ENCODE measurements at places on chromosomes 5 and 9.

GRCh38 chr5:125160787-125161502, 414.5 kb upstream of the ZNF608 start:
- DNase-seq = no peak

DNA sequence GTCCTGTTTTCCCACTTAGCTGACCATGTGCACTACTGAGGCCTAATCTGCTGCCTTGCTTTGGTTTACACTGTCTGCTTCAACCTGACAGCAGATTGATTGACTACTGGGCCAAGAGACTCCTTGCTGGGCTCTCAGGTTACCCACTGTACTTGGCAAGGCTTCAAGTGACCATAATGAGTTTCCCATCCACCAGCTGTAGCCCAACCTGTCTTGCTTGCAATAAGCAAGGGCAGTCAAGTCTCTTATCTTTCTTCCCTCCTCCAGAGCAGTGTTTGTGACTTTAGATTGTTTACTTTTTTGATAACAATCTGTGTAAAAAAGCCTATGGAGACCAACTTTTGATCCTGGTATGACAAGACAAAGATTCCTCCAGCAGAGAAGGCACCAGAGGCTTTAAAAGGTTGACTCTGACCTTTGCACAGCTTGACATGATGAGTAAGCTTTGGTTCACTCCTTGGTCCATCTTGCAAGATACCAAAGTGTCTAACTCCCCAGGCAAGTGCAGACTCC, 912.3 kb upstream of the SEMA6A start:
- DNase-seq = no peak

GRCh38 chr5:170313344-170313743, 15.8 kb upstream of the LCP2 start:
- DNase-seq = no peak

GRCh38 chr9:92614763-92615461, 55.0 kb downstream of the IPPK start:
- DNase-seq = no peak

- no peak for DNase-seq
These were observed 567.9 kb downstream of the TAF11L14 start for GRCh38 chr5:18202164-18202563.

DNA sequence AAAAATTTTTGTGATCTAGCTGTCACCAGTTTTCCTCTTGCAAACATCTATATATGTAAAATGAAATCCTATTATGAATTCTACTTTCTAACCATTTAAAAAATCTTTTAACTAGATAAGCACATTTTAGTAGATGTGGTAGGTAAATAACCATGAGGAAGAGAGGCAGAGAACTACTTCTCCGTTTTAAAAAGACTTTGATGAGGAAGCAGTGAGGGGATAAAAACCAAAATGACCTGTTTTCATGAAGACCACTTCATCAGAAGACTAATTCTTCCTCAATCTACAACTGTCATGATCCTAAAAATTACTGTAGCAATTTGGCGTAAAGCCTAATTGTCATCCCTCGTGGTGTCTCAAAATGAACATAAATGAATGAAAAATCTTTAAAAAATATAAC, 15.7 kb upstream of the ERBIN start:
- DNase-seq = no peak
